ENCODE measurements at places on chromosomes 11 and 22.

- DNase-seq, result no peak
Measured at GRCh38 chr11:22444076-22444475, 105.9 kb downstream of the SLC17A6 start.

DNA sequence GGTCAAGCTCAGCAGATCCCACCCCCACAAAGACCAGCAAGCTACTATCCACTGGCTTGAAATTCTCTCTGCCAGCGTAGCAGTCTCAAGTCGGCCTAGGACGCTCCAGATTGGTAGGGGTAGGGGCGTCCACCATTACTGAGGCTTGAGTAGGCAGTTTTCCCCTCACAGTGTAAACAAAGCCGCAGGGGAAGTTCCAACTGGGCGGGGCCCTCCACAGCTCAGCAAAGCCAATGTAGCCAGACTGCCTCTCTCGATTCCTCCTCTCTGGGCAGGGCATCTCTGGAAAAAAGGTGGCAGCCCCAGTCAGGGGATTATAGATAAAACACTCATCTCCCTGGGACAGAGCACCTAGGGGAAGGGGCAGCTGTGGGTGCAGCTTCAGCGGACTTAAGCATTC is 1064.9 kb upstream of the TENM4 start:
- no peak for DNase-seq

DNA sequence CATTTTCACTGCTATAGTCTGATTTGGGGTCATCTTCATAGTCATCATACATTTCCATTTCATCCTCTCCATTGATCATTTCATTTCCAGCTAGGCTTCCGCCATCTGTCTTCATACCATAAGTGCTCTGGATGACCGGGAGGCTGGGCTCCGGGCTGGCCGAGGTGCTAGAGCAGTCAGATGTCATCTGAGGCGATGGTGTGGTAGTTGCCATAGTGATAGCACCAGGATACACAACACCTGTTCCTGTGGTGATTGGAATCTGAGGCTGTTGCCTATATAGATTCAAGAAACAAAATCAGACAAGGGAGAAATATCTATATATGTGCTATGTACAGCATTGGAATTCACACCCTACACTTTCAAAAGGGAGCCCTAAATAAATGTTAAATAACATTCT is 383.5 kb downstream of the SOX6 start:
- no peak for DNase-seq

- DNase-seq, result no peak
Measured at GRCh38 chr22:45381348-45381747, 32.1 kb downstream of the SMC1B start.

- no peak for DNase-seq
Measured at GRCh38 chr11:11387207-11387606, 34.2 kb upstream of the CSNK2A3 start.
